Astrocyte of the cerebellum (primary cell): ENCODE measurements at places on chromosomes 6 and 20.

- no peak for DNase-seq
Observed at GRCh38 chr6:4426968-4427367, 291.6 kb upstream of the ECI2 start.

- DNase-seq, result no peak
Observed at GRCh38 chr6:157853902-157854502, 31.0 kb downstream of the SNX9 start.

- no peak for DNase-seq
Observed at GRCh38 chr6:158303210-158303731, 9.0 kb upstream of the TULP4 start.

- DNase-seq, result no peak
Observed at GRCh38 chr6:68657374-68658139, 22.5 kb downstream of the ADGRB3 start.

- DNase-seq, result no peak
Observed at GRCh38 chr6:74742793-74743508, 462.9 kb downstream of the COL12A1 start.

- DNase-seq, result no peak
Observed at GRCh38 chr6:19712998-19713397, 124.2 kb upstream of the ID4 start.

GRCh38 chr6:121849477-121849876 is 414.0 kb downstream of the GJA1 start:
- peak; percentile 43 for DNase-seq

DNA sequence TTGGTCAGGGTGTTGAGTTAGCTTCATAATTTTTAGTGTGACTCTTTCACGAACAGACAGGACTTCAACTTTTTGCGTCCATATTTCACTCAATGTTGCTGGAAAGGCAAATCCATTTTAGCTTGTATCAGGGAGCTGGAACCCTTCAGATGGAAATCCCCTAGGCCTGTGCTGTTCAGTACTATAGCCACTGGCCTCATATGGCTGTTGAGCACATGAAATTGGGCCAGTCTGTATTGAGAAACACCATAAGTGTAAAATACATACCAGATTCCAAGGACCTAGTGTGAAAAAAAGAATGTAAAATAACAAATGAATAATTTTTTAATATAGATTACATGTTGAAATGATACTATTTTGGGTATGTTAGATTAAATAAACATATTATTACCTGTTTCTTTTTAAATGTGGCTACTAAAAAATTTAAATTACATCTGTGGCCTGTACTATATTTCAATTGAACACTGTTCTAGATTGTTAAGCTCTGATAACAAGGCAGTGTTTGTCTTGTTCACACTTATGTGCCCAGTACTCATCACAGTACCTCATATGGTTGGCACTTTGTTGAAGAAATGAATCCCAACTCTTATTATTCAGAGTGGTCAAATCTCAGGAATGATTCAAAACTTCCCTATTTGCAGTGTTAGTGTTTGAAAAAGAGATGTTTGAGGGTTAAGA is 34.3 kb downstream of the CTNNBL1 start:
- no peak for DNase-seq

DNA sequence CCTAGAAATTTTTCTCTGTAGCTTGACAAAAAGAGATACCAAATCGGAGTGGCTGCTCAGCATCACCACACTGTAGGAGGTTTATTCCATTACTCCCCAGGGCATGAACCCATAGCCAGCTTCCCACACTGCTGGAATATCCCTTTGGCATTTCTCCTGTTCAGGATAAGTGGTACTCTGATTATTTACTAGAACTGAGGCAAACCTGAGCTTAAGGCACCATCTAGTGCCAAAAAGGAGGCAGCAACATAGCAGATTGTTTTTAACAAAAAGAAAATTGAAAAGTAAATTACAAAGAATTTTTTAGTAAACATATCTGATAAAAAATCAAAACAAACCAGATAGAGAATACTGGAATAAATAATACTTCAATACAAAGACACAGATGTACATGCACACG is 181.7 kb downstream of the WDR27 start:
- DNase-seq, result no peak

DNA sequence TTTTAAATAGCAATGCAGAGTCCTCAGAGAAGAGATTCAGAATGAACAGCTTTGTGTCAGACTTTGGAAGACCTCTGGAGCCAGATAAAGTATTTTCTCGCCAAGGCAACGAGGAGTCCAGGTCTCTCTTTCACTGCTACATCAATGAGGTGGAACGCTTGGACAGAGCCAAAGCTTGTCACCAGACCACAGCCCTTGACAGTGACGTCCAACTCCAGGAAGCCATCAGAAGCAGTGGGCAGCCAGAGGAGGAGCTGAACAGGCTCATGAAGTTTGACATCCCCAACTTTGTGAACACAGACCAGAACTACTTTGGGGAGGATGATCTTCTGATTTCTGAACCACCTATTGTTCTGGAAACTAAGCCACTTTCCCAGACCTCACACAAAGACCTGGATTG is 55.5 kb downstream of the MRAP2 start:
- no peak for DNase-seq

DNA sequence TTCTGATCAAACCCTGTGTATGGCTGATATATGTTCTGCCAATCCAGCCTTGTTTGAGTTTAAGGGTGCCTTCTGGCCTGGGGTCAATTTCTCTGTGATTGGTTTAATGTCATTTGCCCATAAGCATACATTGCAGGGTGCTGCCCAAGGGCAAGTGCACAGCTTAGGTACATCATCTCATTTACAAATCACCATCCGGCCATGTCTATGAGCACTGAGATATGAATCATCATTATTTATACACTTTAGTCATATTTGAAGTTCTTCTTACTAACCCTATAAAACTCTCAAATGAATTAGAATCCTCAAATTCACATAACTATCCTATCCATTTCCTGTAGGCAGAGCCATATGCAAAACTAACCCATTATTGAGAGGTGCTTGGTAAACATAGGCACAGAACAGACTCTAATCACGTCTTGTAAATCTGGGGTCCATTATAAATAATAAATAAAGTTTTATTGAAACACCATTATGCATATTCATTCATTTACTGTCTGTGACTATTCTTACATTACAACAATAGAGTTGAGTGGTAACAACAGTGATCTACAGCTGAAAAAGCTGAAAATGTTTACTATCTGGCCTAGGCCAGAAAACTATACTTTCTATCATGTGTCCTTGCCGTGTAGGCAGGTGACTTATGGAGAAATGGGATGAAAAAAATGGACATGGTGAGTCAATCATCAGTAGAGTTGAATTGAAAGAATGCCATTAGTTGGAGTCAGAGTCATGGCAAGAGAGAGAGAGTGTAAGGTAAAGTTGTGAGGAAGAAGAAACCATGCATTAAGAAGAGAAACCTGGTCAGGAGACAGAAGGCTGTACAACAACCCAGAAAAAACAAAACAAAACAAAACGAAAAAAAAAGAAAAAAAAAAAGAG is 25.0 kb downstream of the KCNQ5 start:
- no peak for DNase-seq

DNA sequence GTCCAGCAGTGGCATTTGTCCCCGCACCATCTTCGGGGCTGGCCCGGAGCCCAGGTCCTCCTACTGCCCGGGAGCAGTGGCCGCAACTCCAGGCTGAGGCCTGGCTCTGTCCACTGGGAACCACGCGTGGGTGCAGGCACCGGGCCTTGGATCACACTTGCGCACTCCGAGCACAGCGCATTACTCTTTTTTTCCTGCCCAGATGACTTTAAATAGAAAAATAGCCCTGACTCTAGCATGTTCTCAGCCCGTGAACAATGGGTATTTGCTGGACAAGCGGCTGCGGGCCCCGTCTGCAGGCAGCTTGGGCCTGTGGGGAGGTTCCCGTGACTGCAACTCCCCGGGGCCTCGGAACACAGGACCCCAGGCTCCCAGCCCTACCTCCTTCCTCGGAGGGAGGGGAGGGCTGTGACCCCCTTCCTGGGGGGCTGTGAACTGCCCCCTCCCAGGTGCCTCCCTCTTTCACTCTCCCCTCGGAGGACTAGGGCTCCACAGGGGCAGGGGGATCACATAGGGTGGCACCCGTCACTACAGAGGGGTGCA is 162.2 kb downstream of the TBXT start:
- DNase-seq, result no peak

- DNase-seq, result no peak
Observed at GRCh38 chr20:34163307-34163706, 51.3 kb upstream of the EIF2S2 start.

DNA sequence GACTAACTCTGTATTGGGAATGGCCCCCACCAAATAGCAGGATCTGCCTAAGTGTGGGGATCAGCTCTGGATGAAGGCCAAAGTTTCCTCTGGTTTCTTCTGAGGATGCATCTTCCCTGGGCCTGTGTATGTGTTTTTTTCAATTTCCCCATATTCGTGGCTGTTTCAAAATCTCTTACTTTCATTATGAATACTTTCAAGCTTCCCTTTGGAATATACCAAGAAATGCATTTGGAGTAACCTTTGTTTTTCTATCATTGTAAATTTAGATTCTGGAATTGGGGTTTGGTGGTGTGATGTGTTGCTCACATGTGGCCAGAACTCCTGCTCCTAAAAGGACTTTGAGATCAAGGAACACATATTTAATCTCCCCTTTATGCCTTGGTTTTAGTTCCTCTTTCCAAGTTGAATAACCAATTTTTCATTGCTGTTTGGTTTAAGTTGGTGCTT is 8.4 kb downstream of the ENTPD6 start:
- DNase-seq, result no peak

- no peak for DNase-seq
Observed at GRCh38 chr20:34045294-34045693, 51.6 kb downstream of the RALY start.

DNA sequence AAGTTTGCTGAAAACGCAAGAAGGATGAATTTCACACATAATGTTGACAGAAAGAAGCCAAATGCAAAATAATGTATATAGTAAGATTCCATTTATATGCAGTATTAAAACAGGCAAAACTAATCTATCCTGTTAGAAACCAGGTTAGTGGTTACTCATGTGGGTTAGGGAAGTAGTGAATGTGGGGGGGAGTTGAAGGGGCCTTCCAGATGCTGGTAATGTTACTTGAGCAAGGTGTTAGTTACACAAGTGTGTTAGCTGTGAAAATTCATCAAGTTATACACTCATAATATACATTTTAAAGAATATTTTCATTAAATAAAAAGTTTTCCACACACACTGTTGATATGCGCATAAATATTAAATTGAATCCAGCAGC is 29.8 kb downstream of the USP45 start:
- no peak for DNase-seq

DNA sequence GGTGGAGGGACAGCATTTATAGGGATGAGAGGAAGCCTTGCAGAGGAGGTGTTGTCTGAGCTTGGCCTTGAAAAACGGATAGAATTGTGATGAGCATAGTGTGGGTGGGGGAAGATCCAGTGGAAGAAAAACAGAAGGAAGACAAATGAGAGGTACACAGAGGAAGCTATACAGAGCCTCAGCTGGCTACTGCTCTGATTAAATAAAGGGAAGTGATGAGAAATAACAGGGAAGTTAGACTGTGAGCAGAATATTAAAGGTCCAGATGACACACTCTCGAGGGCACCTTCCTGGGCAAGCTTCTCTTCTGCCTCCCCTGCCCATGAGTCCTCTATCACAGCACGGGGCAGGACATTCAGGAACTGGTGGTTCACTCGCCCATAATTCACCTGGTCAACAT is 182.3 kb downstream of the KIF16B start:
- DNase-seq, result no peak

- DNase-seq, result no peak
Observed at GRCh38 chr6:5108068-5108467, 22.9 kb downstream of the PPP1R3G start.

GRCh38 chr6:111971181-111971841 is 82.6 kb upstream of the CCN6 start:
- no peak for DNase-seq

GRCh38 chr20:2749951-2750490 is 50.4 kb downstream of the CPXM1 start:
- DNase-seq, result no peak

DNA sequence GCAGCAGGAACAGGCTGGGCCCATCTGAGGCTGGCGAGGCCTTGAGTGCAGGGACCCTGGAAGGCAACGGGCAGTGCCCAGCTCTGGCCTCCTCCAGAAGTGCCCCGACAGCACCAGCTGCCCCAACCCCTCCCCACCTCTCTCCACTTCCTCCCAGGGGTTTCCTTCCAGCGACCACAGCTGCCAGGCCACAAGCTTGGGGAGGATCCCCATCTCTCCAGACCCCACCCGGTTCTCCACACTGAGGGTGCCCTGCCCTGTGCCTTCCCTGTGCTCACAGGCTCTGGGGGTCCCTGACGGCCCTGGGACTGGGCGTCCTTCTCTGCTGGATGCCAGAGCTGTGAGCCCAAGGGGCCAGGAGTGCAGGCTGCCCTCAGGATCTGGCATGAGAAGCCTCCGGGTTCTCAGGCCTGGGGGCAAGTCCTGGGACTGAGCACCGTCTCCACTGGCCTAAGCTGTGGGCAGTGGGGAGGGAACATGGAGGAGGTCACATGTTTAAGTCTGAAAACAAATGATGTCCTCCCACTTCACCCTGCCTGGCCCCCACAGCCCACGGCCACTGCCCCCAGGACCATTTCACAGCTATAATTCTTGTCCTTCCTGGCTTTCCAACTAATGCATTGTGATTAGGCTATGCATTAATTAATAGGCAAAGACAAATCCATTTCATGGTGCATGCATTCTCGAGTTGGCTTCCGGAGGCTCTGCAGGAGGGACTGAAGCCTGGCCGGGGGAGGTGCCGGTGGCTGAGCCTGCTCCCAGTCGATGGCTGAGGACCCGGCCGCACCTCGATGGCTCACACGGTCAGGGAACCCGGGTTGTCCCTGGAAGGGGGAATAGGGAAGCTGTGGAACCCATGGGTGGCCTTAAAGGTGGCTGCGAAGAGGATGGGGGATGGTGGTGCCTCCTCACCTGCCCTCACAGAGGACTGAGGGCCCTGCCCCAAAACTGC is 24.4 kb downstream of the BHLHE23 start:
- no peak for DNase-seq
